ENCODE measurements at places on chromosomes 6 and 20.

DNA sequence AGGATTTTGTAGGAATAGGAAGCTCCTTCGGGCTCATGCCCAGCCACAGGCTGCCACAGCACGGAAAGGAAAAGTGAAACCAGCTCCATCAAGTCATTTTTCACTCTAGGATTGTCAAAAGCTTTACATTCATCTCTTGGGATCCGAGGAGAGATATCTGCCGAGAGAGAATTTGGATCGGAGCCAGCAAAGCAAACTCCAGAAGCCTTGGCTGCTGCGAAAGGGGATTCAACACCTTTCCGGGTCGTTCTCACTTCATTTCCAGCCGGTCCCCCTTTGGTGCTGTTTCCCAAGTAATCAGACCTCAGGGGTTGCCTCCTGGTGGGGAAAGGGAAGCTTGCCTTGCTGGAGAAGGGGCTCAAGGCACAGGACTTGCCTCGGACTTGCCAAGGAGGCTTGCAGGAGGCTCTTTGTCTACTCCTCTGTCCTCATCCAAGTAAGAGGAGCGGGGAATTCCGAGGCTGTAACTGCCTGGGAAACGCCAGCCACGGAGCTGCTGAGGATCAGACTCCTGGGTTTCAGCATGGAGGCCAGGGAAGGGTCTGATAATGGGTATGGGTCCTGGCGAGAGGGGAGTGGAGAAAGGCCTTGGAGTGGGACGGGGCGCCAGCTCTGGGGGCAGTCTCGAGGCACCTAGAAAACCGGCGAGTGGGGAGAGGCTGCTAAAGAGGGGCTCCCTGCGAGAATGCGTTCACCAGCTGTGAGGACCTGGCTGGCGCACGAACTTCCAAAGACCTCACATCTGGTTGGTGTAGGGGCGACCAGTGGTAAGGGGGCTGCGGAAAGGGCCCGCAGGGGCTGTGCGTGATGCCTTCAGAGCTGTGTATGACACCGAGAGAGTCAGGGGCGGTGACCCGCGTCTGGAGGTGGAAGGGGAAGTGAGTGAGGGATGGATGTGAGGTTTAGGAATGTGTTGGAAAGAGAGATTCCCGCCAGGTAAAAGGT, 702 bp downstream of the ETV7 start:
- peak; percentile 22 for DNase-seq

GRCh38 chr20:41004531-41005360, 23.9 kb upstream of the TOP1 start:
- no peak for DNase-seq

GRCh38 chr6:3535033-3535775, 78.4 kb upstream of the SLC22A23 start:
- DNase-seq = no peak

DNA sequence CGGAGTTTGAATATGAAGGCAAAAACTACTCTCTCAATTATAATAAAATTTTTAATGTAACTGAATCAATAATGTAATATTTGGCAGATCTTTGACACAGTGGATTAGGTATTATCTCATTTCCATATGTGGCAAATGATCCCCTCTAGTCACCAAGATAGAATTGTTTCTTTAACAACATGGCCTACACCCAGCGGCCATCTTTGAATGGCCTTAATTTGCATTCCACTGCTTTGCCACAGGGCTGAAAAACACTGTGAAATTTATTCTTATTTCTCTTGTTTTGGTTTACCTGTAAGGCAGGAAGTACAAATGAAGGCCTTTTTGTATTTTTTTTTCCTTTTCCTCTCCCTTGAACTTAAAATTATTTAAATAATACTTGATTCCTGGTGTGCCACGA, 162.6 kb upstream of the SCGN start:
- no peak for DNase-seq

GRCh38 chr6:41638002-41638934, at the start of gene MDFI:
TSS of gene MDFI (plus strand) at chr6:41638468. CDS start at chr6:41638750, 282 bp downstream.
- no peak for DNase-seq

GRCh38 chr6:138957484-138957883, 30.6 kb downstream of the REPS1 start:
- no peak for DNase-seq

DNA sequence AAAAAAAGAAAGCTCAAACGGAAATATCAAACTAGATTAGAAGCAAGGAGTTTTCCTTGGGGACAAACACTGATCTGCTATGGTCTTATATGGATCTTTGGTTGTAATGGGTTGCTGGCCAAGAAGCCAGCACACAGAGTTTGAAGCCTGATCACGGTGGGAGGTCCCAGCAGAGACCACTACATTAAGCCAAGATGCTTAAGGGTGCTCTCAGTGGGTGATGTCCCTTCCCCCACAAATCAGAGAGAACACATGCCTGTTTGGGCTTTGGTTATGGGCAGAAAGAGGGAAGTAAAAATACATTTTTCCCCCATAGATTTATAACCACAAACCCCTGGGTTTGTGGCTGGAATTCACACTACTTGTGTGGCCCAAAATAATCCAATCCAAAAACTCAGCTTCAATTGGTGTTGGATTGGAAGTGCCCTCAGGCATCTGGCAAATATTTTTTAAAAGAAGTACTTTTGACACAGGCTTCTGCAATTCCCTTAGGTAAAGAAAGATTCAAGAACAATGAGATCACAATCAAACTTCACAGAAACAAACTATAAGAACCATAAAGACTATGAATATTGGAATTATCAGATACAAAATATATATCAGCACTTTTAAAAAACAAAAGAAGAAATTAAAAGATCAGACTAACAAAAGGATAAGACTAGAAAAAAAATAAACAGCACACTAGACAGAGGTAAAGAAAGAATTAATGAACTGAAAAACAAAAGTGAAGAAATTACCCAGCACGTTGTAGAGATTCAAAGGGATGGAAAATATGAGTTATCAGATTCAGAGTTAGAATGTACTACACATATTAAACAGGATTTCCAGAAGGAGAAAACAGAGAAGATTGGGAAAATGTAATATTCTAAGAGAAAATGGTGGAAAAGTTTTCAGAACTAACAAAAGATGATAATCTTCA, 44.7 kb downstream of the ESF1 start:
- no peak for DNase-seq

DNA sequence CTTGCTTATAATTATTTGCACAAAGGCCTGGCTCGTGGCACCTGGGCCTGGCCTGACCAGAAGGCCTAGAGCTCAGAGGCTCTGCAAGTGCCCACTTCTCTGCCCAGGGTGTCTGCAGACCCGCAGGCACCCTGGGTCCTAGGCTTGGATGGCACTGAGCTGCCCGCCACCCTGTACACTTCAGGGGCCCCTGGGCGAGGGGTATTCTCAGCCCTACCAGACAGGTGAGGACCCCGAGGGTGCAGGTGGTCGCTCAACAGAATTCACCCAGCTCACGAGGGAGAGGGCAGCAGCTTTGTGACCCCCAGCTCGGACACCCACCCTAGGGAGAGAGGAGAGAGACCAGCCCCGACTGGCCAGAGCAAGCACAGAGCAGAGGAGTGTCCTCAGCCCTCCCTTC, 83.9 kb downstream of the RIPOR3 start:
- DNase-seq = no peak

DNA sequence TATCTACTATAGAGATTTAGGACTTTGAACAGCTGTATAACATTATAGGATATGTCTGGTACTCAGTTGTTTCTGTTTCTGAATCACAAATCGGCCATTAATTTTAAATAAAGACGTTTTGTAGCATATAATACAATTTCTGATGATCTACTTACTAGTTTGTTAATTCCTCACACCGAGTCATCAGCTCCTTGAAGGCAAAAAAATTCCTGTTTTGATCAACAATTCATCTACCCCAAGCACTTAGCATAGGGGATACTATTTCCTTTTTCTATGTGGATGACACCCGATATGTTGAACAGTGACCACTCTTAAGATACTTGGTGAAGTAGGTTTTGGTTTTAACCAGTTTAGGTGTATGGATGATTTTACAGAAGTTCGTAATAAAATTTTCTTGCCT, 107.3 kb downstream of the NCOA3 start:
- no peak for DNase-seq

GRCh38 chr20:50005471-50005981, 22.7 kb downstream of the SNAI1 start:
- no peak for DNase-seq

GRCh38 chr6:167491438-167492099, 166.7 kb downstream of the TTLL2 start:
- DNase-seq = no peak

GRCh38 chr6:82033631-82034211, 213.8 kb downstream of the IBTK start:
- DNase-seq = no peak

DNA sequence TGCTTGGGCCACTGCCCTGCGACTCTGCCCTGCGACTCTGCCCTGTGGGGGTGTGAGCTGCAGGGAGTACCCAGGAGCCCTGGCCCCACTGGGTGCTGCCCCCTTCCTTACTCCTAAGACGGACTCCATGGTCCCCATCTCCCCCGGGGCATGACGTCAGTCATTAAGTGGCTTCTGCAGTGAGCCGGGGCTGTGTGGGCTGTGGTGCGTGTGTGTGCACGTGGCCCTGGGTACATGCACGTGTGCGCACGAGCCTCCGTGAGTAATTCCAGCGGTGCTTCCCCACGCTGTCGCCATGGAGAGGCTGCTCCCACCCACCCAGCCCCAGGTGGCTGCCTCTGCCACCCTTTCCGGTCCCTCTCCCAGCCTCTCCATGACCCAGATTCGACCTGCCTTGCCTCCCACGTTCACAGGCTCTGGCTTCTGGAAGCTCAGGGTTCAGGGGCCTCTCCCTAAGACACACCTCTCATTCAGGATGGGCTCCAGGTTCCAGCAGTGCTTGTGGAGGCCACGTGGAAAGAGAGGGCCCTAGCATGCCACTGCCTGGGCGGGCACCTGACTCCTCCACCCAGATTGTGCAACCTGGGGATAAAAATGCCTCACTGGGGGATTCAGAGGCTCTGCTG, 88.3 kb downstream of the DLGAP4 start:
- DNase-seq = no peak

DNA sequence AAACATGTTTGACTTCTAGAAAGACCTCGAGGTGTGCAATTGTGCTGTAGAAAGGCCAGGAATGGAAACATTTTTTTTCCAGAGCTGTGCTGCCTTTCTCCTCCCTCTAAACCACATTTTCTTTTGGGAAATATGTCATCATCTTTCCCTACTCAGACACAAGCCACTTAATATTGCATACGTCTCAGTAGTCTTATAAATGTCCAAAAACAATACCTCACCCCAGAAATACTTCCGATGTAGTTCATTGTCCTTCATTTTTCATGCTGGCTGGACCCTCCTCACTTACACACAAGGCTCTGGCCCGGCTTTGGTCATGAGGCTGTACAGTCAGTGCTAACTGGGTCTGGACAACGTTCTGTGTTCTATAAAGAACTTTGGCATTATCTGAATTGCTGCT, 126.4 kb downstream of the SCML4 start:
- DNase-seq = no peak

- DNase-seq = no peak
These were observed 148.2 kb downstream of the BMP7 start for GRCh38 chr20:57118107-57118769.

DNA sequence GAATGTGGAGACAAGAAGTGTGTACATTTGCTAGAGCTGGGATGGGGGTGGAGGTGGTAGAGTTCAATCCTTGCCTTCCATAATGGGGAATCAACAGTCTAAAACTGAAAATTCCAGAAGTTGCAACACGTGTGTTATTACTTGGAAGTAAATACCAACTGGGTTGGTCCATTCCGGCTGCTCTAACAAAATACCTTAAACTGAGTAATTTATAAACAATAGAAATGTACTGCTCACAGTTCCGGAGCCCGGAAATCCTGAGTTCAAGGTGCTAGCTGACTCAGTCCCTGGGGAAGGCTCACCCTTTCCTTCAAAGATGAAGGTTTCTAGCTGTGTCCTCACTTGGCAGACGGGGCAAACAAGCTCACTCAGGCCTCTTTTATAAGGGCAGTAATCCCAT, 59.0 kb downstream of the RIN2 start:
- DNase-seq = no peak

GRCh38 chr6:160974304-160974771, 17.2 kb upstream of the MAP3K4 start:
- no peak for DNase-seq

- no peak for DNase-seq
These were observed 83.5 kb downstream of the NCOA3 start for GRCh38 chr20:47585087-47585747.

DNA sequence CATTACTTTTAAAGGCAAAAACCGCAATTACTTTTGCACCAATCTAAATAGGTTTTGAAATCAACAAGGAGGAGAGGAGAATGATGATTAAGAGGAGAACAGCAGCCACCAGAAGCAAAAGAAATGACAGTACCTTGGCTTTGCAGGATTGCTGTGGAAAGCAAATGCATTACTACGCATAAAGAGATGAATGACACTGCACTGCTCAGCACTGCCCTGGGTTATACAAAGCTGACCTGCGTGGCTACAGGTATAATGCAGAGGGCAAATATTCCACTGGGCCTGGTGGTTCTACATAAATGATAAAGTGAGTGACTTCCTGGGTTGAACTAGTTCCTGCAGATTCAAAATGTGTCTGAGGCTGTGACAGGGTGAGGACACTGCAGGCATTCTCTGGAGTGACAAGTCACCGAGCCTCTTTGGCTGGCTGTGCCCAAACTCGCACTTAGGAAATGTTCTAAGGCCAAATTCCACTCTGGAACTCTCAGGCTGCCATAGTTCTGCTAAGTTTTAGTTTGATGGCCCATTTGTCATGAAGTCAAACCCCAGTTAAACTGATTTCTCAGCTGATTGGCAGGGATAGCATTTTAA, 78.6 kb downstream of the INSM1 start:
- DNase-seq = no peak

- no peak for DNase-seq
These were observed 12.4 kb downstream of the CST3 start for GRCh38 chr20:23625236-23625964.

- no peak for DNase-seq
These were observed 30.8 kb upstream of the COL21A1 start for GRCh38 chr6:56278171-56278591.

DNA sequence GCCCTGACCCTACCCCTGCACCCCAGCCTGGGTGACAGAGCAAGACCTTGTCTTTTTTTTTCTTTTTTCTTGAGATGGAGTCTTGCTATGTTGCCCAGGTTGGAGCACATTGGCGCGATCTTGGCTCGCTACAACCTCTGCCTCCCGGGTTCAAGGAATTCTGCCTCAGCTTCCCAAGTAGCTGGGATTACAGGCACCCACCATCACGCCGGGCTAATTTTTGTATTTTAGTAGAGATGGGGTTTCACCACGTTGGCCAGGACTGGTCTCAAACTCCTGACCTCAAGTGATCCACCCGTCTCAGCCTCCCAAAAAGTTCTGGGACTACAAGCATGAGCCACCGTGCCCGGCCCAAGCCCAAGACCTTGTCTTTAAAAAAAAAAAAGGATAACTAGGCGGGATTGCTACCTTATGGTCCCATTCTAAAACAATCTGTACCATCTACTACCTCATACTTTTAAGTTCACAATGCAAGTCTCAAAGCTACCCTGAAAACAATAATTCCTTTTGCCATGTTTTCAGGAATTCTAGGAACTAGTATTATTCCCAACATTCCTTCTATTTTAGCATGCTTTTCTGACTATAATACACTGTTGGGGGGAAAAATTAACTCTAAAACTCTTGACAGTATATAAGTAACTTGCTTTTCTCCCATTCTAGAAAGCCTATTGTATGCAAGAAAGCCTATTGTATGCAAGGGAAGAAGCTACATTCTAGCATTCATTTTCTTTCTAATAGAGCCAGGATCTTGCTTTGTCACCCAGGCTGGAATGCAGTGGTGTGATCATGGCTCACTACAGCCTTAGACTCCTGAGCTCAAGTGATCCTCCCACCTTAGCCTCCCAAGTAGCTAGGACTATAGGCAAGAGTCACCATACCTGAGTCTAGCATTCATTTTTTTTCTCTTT, 6.6 kb downstream of the TUBB start:
- DNase-seq = no peak

Measured in CD4-positive, alpha-beta T cell treated with Interleukin-17A for 1 hour (primary cell).